ENCODE measurements at places on chromosomes 2 and 18.
A peak's percentile ranks its signal among the peaks of the same experiment; 100 is the strongest.

DNA sequence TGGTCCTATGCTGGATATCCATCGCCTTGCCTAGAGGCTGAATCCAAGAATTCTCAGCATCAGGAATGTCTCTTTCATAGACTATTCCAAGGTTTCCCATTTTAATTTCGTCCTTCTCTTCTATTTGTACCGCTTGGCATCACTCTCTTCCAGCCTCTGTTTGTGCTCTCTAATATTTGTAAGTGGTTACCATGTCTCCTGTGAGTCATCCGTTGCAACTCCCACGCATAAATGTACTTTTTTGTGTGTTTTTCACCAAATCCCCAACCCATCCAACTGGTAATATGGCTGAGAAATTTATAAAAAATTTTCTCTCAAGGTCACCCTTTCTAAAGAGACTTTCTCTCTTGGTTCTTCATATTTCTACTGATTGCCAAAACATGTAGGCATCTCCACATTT, 21.8 kb downstream of the COLEC12 start:
- no peak for DNase-seq

DNA sequence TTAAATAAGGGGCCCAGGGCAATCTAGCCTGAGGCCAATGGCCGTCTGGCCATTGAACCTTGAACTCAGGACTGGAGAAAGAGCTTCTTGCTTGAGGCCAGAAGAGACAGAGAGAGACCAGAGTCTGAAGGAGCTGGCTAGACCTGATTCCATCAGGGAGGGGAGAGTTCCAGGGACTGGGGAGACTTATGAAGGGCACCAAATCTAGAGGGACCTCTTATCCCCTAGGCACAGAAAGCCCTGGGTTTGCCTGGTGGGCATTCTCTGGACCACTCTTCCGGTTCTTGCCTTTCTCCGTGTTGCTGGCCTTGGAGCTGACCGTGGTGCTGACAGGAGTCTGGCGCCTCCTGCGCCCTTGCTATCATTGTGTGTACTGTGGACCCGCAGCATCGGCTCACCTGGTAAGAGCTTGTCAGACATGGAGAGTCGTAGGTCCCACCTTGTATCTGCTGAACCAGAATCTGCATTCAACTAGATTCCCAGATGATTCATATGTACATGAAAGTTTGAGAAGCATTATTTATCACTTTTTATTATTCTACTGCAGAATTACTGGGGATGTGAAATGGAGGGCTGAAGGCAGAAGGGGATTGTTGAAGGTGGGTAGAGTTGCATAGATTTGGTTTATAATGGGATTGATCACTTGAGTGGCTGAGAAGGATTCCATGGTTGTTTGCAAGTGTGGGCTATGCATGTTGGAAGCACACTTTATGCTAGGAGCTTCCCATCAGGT, 4.3 kb upstream of the TRPM8 start:
- peak; percentile 82 for DNase-seq

DNA sequence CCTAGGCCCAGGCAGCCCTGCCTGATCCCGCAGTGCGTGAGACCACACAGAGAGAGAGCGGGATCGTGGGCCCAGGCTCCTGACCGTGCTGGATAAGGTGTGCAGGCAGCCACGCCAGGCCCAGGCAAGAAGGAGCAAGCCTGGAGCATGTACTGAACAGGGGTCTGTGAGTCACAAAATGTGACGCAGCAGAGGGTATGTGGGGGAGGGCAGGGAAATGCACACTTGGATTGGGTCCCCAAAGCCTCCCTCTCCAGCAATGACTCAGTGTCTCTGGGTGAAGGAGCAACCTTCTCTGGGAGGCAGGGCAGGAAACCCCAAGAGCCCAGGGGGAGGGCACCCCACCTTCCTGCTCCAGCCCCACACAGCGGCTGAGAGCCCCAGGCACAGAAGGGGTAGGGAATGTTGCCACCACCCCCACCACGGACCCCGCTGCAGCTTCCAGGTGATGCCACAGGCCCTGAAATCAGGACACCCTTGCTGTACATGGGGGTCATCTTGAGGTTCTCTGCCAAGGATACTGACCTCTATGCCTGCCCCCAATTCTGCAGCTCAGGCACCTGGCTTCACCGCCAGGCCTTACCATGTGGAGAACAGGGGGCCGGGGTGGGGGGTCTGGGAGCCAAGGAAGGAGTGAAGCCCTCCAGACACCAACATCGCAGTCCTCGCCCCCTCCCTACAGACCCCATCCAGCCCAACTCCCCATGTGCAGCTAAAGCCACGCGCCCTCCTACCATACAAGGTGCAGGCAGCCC, 1.3 kb upstream of the GPC1 start:
- DNase-seq: no peak

- no peak for DNase-seq
These were observed 18.5 kb upstream of the RBBP8 start for GRCh38 chr18:22914633-22915032.

- no peak for DNase-seq
These were observed 46.7 kb upstream of the KCNF1 start for GRCh38 chr2:10864861-10865636.

GRCh38 chr2:176967911-176968450, 244.6 kb upstream of the HNRNPA3 start:
- DNase-seq: no peak

DNA sequence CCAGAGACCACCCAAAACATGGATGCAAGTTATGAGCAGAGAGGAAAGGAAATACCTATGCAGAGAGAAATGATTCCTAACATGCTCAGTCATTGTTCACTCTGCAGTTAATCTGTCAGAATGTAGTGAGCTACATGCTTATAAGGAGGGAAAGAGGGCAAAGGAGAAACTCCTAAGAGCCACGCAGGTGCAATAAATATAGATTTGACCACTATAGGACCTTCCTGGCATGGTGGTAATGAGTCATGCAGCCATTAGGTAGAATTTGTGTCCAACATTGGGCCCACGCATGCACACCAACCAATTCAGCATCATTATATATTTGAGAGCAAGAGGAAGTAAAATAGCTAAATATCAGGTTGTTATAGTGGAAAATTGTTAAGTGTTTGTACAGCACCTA, 699.9 kb downstream of the DSC3 start:
- no peak for DNase-seq

DNA sequence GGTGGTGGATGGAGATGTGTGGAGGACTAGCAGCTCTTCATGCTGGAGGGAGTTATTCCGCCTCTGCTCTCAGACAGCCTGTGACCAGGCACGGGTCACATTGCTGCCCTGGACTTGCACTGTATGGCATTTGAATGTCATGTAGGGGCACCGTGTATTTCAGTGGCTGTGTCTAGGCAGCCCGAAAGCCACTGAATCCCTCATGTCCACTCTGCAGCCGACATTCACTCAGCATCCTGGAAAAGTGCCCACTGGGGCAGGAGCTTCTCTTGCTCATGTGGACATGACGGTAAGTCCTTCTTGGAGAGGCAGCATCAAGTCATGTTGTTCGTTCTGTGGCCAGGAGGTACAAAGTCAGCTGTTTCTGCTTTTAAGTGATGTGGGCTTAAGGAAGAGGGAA, 127.9 kb downstream of the SH3RF3 start:
- no peak for DNase-seq

DNA sequence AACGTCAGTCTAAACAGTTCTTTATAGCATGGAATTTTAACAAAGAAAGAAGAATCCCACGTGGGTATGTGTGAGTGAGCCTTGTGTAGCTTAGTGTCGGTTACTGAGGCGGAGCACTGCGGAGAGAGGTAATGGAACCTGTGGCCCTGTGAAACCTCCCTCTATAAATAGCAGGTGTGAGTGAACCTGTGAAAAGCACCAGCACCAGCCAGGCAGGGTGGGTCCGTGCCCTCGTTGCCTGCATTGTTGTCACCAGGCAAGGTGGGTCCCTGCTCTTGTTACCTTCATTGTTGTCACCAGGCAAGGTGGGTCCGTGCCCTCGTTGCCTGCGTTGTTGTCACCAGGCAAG, 4.7 kb downstream of the CTDP1 start:
- DNase-seq: no peak

DNA sequence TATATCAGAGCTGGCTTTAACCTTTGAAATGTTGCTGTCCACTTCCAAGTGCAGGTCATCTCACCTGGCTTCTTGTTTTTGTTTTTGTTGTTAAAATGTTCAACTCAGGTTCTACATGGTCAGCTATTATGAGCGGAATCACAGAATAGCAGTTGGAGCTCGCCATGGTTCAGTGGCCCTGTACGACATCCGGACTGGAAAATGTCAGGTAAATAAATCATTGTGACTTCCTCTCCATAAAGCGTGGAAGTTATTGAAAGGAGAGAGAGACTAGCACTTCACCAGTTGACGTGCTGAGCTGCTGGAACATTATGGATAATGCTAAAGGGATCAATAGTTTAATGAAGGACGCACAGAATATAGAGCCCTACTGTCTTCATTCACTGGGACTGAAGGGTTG, 184.6 kb upstream of the BOD1L2 start:
- no peak for DNase-seq

- DNase-seq: no peak
These were observed 283.8 kb upstream of the LYPD1 start for GRCh38 chr2:132953771-132954170.

DNA sequence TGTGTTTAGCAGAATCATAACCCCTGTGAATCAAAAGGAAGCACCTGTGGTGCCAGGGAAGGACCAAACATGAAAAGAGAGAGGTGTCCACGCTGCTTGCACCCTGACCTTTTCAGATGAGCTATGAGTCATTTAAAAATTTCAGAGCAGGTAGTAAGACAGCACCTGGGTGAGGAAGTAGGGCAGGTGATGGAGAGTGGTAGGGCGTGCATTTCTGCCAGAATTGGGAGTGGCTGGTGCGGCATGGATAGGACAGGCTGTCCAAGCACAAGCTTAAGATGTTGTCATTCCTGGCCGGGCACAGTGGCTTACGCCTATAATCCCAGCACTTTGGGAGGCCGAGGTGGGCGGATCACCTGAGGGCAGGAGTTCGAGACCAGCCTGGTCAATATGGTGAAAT, 36.8 kb downstream of the NPAS2 start:
- no peak for DNase-seq

GRCh38 chr2:118481299-118481698, 366.1 kb downstream of the EN1 start:
- no peak for DNase-seq

GRCh38 chr18:63604791-63605567, 17.8 kb downstream of the SERPINB13 start:
- DNase-seq: no peak

DNA sequence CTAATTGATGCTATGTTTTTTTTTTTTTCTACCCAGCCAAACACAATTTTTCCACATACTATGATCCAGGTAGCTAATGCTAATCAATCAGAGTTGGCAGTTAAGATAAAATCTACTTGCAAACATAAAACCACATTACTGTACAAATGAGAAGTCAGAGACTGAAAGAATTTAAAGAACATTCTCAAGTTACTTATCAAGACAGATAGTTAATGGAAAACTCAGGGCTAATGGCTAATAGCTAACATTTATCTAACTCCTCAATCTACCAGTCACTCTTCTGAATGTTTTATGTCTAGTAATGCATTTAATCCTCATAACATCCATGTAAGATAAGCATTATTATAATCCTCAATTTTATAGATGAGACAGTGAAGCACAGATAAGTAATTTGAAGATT, 537.6 kb upstream of the SETBP1 start:
- no peak for DNase-seq

DNA sequence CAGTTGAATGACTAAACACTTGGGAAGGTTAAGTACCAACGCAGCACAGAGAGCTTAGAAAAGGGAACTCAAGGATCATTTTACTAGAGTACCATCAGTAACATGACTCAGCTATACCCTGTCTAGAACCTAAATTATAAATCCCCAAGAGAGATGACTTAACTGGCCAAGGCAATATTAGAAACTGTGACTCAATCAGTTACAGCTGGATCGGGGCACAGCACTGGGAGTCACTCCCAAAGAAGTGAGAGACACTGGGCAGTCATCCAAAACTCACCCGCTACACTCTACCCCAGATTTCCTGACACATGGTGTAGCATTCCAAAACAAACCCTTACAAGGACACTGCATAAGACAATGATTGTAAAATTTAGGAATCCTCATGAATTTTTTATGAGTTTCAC, 17.7 kb downstream of the IWS1 start:
- DNase-seq: no peak

DNA sequence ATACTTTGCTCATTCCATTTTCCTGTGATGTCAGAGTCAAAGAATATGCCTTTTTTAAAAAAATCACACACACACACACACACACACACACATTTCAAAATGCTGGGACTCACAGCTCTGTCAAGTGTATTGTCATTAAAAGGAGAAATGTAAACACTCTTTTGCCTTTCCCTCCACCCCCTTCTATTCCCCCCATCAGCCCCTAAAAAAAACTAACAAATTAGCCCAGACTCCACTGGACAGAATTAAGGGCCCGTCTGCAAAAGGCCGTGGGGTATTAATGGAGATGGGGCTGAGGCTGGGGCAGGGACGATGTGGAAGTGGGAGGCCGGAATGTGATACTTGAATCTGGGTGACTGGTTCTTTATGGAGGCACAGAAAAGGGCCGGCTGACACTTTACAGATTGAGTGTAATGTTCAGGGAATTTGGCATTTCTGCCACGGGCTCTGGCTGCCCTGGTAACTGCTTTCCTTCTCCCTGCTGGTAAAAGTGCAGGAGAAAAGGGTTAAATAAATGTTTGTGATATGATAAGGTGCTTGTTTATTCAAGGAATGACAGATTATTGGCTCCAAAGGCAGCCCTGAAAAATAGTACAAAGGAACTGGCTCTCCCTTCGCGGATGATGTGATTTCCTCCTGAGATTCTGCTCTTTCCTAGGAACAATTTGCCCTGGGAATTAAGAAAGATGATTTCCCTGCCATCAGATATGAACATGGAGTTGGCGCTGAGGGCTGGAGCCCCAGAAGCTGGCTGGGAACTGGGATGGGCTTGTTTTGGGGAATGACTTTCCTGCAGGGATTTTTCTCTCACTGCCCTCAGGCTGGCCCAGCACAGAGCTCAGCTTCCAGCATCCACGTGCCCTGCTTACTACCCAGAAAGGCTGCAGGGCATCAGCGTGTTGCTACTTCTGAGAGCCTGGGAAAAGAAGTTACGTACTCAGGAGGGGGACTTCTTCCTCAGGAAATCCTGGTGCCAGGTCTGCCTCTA, 52.8 kb upstream of the CTAGE1 start:
- DNase-seq: no peak

DNA sequence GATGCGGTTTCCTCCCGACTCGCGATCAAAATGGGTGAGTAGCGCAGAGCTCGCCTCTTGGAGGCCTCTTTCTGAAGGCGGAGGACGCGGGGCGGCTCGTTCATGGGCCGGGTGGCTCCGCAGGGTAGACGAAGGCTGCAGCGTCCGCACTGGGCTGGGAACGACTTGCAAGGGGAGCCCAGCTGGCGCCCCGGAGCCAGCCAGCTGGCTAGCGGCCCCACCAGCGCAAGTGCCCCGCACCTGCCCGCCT, 328 bp upstream of the PASK start:
- no peak for DNase-seq

DNA sequence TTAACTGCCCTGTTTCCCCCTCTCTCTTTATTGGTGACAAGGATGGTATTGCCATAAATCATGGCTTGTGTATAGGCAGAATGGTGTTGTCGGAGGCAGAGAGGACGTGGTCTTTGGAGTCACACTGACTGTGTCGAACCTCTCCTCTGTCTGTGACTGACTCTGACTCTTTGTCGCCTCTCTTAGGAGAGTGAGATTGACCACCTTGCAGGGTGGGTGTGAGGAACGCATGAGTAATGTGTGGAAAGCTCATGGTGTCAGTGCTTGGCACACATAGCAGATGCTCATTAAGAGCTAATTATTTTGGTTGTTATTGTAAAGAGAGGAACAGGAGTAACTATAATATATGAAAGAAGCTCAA, 145.6 kb downstream of the TTC27 start:
- DNase-seq: no peak

GRCh38 chr2:222686086-222686750, 14.8 kb downstream of the MOGAT1 start:
- DNase-seq: no peak

- DNase-seq: no peak
These were observed 152.0 kb downstream of the SRBD1 start for GRCh38 chr2:45458909-45459563.
